ENCODE measurements at places on chromosomes 1 and 21.

GRCh38 chr1:241401156-241401555 lies 44.2 kb upstream of the RGS7 start:
- no peak for DNase-seq

- no peak for DNase-seq
These were observed 756.0 kb upstream of the ADGRL2 start for GRCh38 chr1:81044708-81045107.

DNA sequence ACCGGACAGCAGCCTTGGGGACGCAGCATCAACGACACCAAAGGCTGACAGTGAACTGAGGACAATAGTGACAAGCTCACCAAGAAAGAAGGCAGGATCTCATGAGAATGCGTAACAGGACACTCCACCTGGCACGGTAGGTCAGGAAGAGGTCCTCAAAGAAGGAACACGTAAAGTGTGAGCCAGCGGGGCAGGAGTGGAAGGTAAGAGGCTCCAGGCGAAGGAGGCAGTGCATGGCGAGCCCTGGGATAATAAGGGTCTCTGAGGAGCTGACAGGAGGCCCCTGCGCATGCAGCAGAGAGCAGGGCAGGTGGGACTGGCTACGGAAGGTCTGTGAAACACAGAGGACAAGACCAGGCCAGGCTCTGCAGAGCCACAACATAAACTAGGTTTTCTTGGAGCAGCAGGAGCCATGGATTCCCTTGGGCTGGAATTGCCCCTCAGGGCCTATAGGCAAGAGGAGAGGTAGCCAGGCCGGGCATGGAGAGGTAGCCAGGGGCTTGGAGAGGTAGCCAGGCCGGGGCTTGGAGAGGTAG lies 8.2 kb downstream of the LSS start:
- DNase-seq = no peak

- DNase-seq = no peak
These were observed 93.9 kb downstream of the STUM start for GRCh38 chr1:226642421-226642820.

GRCh38 chr21:31157756-31158155 lies 119.5 kb upstream of the KRTAP19-8 start:
- no peak for DNase-seq

GRCh38 chr1:207695891-207696290 lies 51.0 kb downstream of the CR1L start:
- no peak for DNase-seq

DNA sequence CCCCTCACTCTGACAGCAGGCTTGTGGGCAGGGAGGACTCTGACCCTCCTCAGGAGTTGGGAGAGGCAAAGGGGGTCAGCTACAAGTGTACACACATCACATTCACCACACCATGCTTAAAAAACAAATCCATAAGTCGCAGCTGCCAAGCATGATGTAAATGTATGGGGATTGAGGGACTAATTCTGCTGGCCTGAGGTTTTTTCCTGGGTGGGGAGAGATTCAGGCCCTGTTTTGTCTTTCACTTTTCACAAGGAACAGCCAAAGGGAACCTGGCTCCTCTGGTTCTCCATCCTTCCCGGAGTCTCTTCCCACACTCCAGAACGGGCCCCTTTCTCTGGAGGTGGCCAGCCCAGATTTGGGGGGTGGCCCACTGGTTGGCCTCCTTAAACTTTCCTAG lies 1.3 kb upstream of the MTARC2 start:
- no peak for DNase-seq

DNA sequence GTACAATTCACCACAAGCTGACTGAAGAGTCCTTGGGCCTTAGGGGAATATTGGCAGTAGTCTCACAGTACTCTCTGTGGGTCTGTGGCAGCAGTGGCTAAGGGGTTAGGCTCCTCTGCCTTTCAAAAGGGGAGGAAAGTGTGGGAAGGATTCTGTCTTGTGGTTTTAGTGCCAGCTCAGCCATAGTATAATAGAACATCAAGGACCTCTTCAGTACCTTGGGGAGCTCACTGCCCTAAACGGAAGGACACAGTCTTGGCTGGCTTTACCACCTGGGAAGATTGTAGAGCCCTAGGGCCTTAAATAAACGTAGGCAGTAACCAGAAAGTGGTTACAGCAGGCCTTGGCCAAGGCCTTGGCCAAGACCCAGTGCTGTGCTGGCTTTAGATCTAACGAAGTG lies 265.7 kb downstream of the COL11A1 start:
- DNase-seq = no peak

DNA sequence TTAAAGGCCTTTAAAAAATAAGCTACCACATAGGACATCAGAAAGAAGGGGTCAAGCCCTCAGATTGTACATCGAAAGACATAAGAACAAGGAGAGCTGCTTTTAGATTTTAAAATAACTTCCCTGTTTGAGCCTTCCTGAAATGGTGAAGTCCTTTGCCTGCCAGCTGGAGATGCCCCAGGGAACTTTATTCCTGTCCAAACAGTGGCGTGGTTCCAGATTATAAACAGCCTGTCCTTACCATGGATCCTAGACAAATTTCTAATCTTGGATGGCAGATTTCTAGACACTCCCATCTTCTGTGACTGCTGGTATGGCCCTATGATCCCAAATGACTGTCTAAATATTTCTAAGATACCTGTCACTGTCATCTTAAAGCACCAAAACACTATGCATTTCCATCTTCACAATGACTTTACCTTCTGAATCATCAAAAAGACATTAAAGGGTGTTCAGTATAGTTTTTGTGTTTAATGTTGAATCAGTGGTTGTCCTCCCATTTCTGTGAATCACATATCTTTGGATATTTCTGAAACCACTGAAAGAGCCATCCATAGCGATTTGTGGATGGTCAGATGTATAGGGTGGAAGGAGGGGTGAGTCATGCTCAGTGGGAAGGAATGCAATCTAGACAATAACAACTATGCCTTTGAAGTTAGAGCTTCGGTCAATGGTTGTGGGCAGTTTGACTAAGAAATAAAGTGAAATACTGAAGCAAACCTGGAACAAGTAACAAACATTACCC lies 23.2 kb downstream of the ILDR2 start:
- DNase-seq = no peak

- no peak for DNase-seq
These were observed 142.3 kb upstream of the JUN start for GRCh38 chr1:58926152-58926551.

DNA sequence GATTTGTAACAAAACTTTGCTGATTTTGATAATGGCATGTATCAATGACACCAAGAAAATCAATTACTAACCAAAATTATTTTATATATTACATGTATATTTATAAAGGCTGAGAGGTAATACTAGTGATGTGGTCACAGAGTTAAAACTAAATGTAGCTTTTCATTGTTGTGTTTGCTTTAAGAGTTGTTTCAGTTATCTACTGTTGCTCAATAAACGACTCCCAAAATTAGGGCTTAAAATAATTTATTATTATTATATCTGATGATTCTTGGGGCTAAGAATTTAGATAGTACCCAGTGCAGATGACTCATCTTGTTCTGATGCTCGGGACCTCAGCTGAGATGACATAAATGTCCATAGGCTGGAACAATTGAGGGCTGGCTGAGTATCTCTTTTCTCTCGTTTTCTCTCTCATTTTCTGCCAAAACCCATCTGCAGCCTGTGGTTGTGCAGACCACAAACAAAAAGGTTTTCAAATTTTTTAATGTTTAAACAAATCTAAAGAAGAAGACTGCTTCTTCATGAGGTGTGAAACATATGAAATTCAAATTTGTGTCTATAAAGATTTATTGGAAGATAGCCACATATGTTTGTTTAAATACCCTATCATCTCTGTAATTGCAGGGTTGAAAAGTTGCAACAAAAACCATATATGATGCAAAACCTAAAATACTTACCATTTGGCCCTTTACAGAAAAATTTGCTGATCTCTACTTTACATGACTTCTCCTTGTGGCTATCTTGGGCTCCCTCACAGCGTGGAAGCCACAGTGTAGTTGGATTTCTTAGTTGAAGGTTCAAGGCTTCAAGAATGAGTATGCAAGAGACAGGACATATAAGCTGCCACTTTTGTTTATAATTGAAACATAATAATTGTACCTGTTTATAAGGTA lies 14.8 kb upstream of the PTPRC start:
- DNase-seq = no peak

DNA sequence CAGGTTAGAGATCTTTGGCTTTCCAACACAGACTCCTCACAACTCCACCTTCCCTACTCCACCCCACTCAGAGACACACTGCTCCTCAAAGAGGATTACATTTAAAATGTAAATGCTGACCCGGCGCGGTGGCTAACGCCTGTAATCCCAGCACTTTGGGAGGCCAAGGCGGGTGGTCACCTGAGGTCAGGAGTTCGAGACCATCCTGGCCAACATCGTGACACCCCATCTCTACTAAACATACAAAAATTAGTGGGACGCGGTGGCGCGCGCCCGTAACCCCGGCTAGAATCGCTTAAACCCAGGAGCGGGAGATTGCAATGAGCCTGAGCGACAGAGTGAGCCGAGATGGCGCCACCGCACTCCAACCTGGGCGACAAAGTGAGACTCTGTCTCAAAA lies 1.8 kb upstream of the ANP32E start:
- no peak for DNase-seq

GRCh38 chr21:42447732-42448131 lies 44.0 kb downstream of the UBASH3A start:
- no peak for DNase-seq

DNA sequence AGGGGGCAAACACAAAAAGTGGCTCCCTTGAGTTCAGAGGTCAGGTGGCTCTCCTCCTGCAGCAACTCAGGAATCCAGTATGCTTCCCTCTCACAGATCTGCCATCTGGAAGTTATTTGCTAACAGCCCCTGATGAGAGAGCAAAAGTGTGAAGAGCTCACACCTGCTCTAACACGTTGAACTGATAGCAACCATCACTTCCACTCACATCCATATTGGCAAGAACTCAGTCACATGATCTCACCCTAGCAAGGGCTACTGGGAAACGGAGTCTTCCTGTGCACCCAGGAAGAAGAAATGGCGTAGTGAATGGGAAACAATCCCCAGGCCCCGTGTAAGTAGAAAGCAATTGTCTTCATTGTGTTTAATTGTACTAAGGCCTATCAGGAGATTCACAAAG lies 20.7 kb upstream of the SLC45A1 start:
- no peak for DNase-seq

GRCh38 chr1:175072099-175072951 lies 4.7 kb downstream of the TNN start:
- no peak for DNase-seq

DNA sequence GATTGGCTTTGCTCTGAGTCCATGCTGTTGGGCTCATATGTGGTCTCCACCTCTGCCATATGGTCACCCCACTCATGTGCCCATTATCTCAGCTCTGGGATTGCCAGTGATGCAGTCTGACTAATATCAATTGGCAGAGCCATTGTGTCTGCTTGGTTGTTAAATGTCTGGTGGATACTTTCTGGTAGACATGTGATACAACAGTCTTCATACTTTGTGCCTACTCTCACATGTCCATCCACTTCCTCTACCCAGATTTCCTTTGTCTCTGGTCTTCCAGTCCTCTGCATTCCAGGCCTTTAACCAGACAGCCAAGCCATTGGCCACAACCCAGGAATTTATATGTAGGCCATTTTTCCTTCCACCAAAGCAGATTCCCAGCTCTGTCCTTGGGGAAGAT lies 30.8 kb upstream of the DIPK1A start:
- no peak for DNase-seq

DNA sequence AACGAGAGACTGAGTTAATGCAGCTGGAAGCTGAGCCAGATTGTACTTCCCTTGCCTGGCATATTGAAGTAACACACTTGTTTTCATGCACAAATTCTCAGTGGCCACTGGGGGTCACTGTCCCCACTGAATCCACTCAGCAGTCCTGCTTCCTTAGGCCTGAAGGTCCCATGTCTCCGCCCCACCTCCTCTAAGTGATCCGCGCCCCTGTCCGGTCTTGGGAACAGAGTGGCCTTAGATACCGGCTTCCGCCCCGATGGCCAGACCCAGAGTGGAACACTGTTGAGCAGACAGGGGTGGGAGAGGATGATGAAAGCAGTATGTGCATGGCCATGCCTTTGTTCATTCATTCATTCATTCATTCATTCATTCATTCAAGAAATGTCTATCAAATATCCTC lies 34.8 kb downstream of the CHAF1B start:
- DNase-seq = peak; percentile 82

DNA sequence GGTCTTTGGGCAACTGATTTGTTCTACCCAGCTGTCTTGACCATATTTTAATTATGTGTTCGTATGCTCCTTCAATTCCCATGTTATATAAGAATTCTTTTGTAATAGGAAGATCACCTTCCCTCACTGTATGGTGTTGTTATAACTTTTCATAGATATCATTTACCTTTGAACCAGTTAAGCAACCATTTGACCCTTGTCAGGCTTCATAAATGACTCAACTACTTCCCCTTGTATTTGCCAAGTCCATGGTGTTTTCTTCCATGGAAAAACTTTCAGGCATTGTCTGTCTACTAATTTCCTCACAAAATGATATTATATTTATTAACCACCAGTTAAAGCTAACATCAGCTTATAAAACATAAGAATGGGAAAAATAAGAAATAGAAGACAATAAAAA lies 5.1 kb downstream of the BPNT1 start:
- DNase-seq = no peak

DNA sequence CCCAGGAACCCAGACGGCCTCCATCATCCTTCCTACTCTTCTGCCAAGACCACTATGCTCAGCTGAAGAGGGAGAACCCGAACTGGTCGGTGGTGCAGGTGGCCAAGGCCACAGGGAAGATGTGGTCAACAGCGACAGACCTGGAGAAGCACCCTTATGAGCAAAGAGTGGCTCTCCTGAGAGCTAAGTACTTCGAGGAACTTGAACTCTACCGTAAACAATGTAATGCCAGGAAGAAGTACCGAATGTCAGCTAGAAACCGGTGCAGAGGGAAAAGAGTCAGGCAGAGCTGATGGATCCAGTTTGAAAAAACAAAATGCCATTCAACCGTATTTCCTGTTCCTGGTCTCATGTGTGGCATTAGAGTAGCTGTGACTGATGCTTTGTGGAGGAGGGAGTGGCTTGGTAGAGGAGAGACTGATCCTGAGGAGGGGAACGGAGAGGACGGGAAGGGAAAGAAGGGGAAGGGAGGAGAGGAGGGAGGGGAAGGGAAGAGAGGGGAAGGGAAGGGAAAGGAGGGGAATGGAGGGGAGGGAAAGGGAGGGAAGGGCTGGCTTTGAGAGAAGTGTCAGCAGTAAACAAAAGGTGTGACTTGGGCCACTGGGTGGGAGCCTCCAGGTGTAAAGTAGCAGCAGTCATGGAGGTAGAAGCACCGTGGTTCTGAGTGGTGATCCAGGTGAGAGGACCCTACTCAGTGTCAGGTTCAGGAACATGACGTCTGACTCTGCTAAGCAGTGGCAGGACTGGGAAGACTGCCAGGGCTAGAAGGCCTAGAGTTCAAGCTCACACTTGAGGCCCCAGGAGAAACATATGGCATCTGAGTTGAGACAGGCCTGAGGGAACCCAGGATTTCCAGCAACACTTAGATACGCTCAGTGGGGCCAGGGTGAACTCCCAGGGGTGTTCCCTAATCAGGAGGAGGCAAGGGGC lies 846 bp downstream of the HMGB4 start:
- DNase-seq = no peak

- peak; percentile 12 for DNase-seq
These were observed 1.4 kb downstream of the SLC22A15 start for GRCh38 chr1:115977499-115978258.

All from erythroblast (primary cell).